ENCODE measurements at places on chromosomes 13 and 19. TPM values are rescaled to one million over a fixed set of nuclear protein-coding genes. Genes with fewer than 3 reads are reported as not detected.

- no peak overlapping the region for H3K4me3 ChIP-seq
- H3K27ac ChIP-seq: no peak overlapping the region
- H3K27me3 ChIP-seq: no peaks in the 10 kb centered on the region
- no peaks in the 10 kb centered on the region for H3K36me3 ChIP-seq
Observed at GRCh38 chr13:21039097-21039800, 22.1 kb downstream of the LATS2 start.

DNA sequence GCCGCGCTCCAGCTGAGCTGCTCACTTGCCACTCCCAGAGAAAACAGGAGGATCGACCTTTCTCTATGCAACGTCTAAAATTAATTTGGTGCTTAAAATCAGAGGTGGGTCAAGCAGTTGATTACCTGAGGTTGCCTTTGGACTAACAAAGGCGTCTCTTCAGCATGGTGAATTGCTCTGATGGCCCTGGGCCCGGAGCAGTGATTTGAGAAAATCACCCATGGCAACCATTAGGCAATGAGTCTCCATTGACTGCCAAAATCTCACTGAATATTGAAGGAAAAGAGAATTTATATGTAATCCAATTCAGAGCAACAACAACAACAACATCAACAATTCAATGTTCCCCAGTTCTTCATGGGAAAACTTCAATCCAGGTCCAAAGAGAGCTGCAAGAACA is 61.8 kb downstream of the IRS2 start:
- no peak overlapping the region for H3K27ac ChIP-seq
- no peaks in the 10 kb centered on the region for H3K36me3 ChIP-seq
- H3K4me1 ChIP-seq: no peaks in the 10 kb centered on the region

The GRK1 gene
- polyA plus RNA-seq: not detected

GRCh38 chr19:15091918-15092753 is 10.1 kb downstream of the OR1I1 start:
- no peak overlapping the region for H3K4me3 ChIP-seq
- peaks cover 4% of the 10 kb centered on the region for H3K4me1 ChIP-seq
- H3K27ac ChIP-seq: no peak overlapping the region
- H3K36me3 ChIP-seq: no peaks in the 10 kb centered on the region
- DNase-seq: peak; percentile 64

The SARS2 gene
- polyA plus RNA-seq: 16.1 TPM

GRCh38 chr19:10288662-10289166 is 1.0 kb upstream of the ICAM5 start:
- peaks cover 59% of the 10 kb centered on the region for H3K4me1 ChIP-seq
- H3K27ac ChIP-seq: no peak overlapping the region
- no peak for DNase-seq
- H3K4me3 ChIP-seq: peak overlapping the region; percentile 57
- no peaks in the 10 kb centered on the region for H3K36me3 ChIP-seq
- peaks cover 44% of the 10 kb centered on the region for H3K27me3 ChIP-seq

GRCh38 chr19:52941941-52942385 is 18.7 kb upstream of the ZNF888 start:
- no peaks in the 10 kb centered on the region for H3K27me3 ChIP-seq
- DNase-seq: no peak
- no peaks in the 10 kb centered on the region for H3K4me1 ChIP-seq
- peak overlapping the region; percentile 98 for H3K4me3 ChIP-seq

DNA sequence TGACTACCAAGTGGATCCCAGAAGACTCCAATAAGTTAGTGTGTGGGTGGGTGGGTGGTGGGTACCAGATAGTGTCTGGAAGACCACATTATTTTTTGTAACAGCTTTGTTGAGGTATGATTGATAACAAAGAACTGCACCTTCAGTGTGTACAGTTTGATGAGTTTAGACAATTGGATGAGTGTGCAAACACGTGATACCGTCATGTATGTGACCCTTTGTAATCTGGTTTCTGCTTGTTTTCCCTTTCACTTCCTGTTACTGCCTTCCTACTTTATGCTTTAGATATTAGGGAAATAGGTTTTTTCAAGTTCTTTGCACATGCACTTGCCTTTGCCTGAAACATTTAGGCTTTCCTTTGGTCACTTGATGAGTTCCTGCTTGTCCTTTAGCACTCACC is 8.5 kb downstream of the RPL21 start:
- no peaks in the 10 kb centered on the region for H3K27me3 ChIP-seq
- H3K27ac ChIP-seq: peak overlapping the region; percentile 10
- H3K4me3 ChIP-seq: no peak overlapping the region
- H3K36me3 ChIP-seq: no peaks in the 10 kb centered on the region
- no peak for DNase-seq
- peaks cover 4% of the 10 kb centered on the region for H3K4me1 ChIP-seq

The OSCAR gene
- polyA plus RNA-seq: 0.13 TPM

DNA sequence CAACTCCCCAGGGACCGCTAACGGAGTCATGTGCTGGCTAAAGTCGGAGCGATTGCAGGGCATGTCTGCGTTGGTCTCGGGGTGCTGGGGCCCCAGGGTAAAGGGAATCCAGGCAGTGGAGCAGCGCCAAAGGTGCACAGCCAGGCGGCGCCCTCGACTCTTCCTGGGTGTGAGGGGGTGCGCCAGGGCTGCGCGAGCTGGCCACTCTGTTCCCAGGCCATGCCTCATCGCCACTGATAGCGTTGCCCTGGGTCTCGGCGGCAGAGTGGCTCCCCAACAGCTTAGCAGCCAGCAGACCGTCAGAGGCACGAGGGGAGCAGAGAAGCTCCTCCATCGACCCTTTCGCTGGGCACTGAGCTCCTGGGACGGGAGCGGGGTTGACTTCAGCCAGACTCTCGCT is 152.7 kb downstream of the B3GLCT start:
- no peaks in the 10 kb centered on the region for H3K27me3 ChIP-seq
- H3K36me3 ChIP-seq: no peaks in the 10 kb centered on the region
- DNase-seq: no peak
- H3K4me1 ChIP-seq: no peaks in the 10 kb centered on the region
- H3K4me3 ChIP-seq: no peak overlapping the region
- no peak overlapping the region for H3K27ac ChIP-seq

DNA sequence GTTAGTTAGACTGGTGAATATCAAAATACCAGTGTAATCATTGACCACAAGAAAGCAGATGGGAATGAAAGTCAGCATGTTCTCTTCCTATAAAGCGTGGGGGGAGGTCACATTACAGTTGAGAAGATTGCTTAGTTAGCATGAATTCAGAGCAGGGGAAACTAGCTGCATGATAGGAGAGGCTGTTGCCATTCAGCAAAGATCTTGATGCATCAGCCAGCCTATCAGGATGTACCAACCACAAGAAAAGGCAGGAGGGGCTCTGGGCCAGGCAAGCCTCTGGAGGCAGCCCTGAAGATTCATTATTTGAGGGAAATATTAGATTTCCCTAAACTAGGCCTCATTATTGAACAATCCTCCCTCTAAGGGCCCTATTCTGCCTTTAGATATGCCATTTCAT is 5.0 kb upstream of the MTMR6 start:
- no peak overlapping the region for H3K27ac ChIP-seq
- H3K36me3 ChIP-seq: no peaks in the 10 kb centered on the region
- no peaks in the 10 kb centered on the region for H3K27me3 ChIP-seq
- peaks cover 4% of the 10 kb centered on the region for H3K4me1 ChIP-seq
- no peak for DNase-seq

The GZMM gene
- polyA plus RNA-seq: 138 TPM

The ZNF177 gene
- 0.73 TPM for polyA plus RNA-seq

The CEACAM4 gene
- not detected for polyA plus RNA-seq

- no peaks in the 10 kb centered on the region for H3K36me3 ChIP-seq
- H3K4me1 ChIP-seq: no peaks in the 10 kb centered on the region
- no peak overlapping the region for H3K27ac ChIP-seq
- H3K4me3 ChIP-seq: no peak overlapping the region
- H3K27me3 ChIP-seq: no peaks in the 10 kb centered on the region
Observed at GRCh38 chr13:54775501-54776191, 1747.0 kb downstream of the OLFM4 start.

The S1PR4 gene
- 589 TPM for polyA plus RNA-seq
